ENCODE measurements at places on chromosomes 5 and 9.

- DNase-seq = no peak
- no peak overlapping the region for H3K27ac ChIP-seq
- H3K36me3 ChIP-seq = no peaks in the 10 kb centered on the region
- H3K27me3 ChIP-seq = no peaks in the 10 kb centered on the region
- peaks cover 9% of the 10 kb centered on the region for H3K4me1 ChIP-seq
Observed at GRCh38 chr5:43433382-43433781, 21.2 kb upstream of the CCL28 start.

GRCh38 chr9:115134941-115135340, 17.0 kb upstream of the TNC start:
- DNase-seq = no peak
- no peak overlapping the region for H3K27ac ChIP-seq
- no peaks in the 10 kb centered on the region for H3K4me1 ChIP-seq
- peaks cover 9% of the 10 kb centered on the region for H3K27me3 ChIP-seq
- H3K36me3 ChIP-seq = no peaks in the 10 kb centered on the region

GRCh38 chr9:22395687-22396141, 50.9 kb upstream of the DMRTA1 start:
- H3K4me1 ChIP-seq = peaks cover 8% of the 10 kb centered on the region
- H3K27ac ChIP-seq = no peak overlapping the region
- no peak overlapping the region for H3K4me3 ChIP-seq
- H3K27me3 ChIP-seq = no peaks in the 10 kb centered on the region
- no peaks in the 10 kb centered on the region for H3K36me3 ChIP-seq
- no peak for DNase-seq

- H3K27ac ChIP-seq = peak overlapping the region; percentile 47
- no peaks in the 10 kb centered on the region for H3K36me3 ChIP-seq
- peak overlapping the region; percentile 54 for H3K4me3 ChIP-seq
- peaks cover 15% of the 10 kb centered on the region for H3K4me1 ChIP-seq
Observed at GRCh38 chr5:14872070-14872989, 752 bp upstream of the ANKH start.

- H3K36me3 ChIP-seq = no peaks in the 10 kb centered on the region
- no peaks in the 10 kb centered on the region for H3K27me3 ChIP-seq
- no peak overlapping the region for H3K27ac ChIP-seq
- no peak for DNase-seq
- no peaks in the 10 kb centered on the region for H3K4me1 ChIP-seq
Observed at GRCh38 chr5:126523818-126524510, 71.1 kb downstream of the ALDH7A1 start.

DNA sequence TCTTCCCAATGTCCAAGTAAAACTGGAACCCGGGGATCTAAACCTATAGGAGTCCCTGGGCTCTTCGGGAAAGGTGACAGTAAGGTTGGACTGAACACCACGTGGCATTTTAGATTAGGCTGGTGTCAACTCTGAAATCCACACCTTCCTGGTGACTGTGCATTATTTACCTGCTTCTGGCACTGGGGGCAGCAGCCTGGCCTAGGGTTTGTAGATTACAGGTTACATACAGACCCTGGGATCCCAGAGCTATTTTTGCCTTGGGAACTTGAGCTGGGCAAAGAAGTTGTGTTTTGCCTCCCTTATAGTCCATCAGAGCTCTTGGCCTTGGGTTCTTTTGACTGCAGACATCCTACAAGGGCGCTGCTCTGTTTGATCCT, 173.2 kb downstream of the DAB2IP start:
- no peak overlapping the region for H3K27ac ChIP-seq
- H3K36me3 ChIP-seq = no peaks in the 10 kb centered on the region
- H3K27me3 ChIP-seq = no peaks in the 10 kb centered on the region
- no peaks in the 10 kb centered on the region for H3K4me1 ChIP-seq
- no peak overlapping the region for H3K4me3 ChIP-seq

GRCh38 chr9:12790001-12790400, 15.2 kb downstream of the LURAP1L start:
- H3K4me3 ChIP-seq = no peak overlapping the region
- no peak overlapping the region for H3K27ac ChIP-seq
- no peaks in the 10 kb centered on the region for H3K27me3 ChIP-seq
- DNase-seq = no peak

GRCh38 chr5:120509053-120509452, 45.0 kb downstream of the PRR16 start:
- no peak overlapping the region for H3K27ac ChIP-seq
- no peaks in the 10 kb centered on the region for H3K27me3 ChIP-seq
- H3K4me1 ChIP-seq = no peaks in the 10 kb centered on the region

Measured in HCT116 (cell line).